ENCODE measurements at places on chromosomes 7 and 10.

DNA sequence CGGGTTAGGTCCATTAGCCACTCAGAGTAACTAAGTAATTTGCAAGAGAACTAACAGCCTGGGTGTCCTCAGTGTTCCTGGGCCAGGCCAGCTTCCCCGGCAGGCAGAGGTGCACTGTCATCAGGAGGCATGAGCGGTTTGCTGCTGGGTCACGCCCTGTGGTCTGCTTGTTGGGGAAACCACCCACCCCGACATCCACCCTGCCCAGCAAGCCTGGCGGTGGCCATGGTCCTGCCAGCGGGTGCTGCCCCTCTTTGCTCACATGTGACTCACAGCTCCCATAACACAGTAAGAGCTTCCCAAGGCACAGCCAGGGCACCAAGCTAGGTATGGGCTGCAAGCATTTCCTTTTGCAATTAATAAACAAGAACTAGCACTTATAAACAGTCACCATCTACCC is 75.9 kb downstream of the RGS10 start:
- no peak for DNase-seq

- no peak for DNase-seq
These were observed 21.8 kb downstream of the FOXL3 start for GRCh38 chr7:311796-312195.

- no peak for DNase-seq
These were observed 96.5 kb downstream of the NRP1 start for GRCh38 chr10:33237736-33238624.

- no peak for DNase-seq
These were observed 179.0 kb downstream of the PTEN start for GRCh38 chr10:88042160-88043100.

DNA sequence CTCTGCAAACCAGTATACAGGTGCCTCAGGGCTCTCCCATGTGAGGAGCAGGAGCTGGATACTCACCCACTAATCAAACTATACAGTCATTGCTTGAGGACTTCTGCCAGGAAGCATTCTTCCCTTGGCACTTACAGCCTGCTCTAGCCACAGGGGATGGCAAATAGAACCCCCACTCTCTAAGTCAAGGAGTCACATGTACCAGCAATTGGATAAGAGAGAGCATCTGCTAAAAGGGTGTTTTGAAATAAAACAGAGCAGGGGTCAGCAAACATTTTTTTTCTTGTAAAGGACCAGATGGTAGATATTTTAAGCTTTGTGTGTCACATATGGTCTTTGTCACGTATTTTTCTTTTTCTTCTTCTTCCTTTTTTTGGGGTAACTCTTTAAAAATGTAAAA is 865.2 kb upstream of the GHITM start:
- no peak for DNase-seq
